ENCODE measurements at places on chromosomes 1 and 21.

DNA sequence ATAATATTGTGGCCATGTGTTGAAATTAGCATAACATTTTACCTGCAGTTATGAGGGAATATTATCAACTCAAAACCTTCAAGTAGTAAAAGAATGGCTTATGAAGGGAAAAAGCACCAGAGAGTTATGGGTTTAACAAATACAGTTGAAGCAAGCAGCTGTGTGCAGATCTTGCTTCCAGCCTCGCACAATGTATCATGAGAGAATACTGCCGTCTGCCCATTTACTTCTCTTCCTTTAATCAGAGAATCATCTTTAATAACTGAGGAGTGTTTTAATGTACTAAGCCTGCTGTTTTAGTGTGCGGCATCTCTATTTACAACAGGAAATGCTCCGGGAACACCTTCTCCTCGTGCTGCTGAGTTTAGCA is 120.9 kb downstream of the ATG4C start:
- no peak for DNase-seq

GRCh38 chr1:37892151-37893047 is 33.0 kb upstream of the MTF1 start:
- no peak for DNase-seq

- no peak for DNase-seq
Observed at GRCh38 chr21:38922474-38923235, 116.9 kb downstream of the ETS2 start.

- peak; percentile 41 for DNase-seq
Observed at GRCh38 chr1:18883636-18884418, 18.5 kb downstream of the ALDH4A1 start.

DNA sequence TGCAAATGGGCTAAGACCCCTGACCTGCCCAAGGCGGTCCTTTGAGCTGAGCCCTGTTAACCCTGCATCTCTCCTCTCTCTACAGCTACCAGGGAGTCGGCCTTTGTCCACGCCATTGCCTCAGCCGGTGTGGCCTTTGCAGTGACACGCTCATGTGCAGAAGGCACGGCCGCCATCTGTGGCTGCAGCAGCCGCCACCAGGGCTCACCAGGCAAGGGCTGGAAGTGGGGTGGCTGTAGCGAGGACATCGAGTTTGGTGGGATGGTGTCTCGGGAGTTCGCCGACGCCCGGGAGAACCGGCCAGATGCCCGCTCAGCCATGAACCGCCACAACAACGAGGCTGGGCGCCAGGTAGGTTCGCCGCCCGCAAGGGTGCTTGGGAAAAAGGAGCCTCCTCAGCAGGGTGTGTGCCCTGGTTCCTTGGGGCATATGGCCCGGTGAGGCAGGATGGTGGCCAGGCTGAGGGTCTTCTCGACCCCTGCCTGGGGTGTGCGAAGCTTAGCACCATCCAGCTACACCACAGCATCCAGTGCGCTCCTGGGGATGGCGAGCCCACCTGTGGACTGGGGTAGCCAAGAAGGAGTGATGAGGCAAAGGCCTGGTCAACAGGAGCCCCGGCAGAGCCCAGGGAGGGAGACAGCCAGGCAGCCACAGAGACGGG is 31.8 kb upstream of the ARF1 start:
- DNase-seq: no peak

DNA sequence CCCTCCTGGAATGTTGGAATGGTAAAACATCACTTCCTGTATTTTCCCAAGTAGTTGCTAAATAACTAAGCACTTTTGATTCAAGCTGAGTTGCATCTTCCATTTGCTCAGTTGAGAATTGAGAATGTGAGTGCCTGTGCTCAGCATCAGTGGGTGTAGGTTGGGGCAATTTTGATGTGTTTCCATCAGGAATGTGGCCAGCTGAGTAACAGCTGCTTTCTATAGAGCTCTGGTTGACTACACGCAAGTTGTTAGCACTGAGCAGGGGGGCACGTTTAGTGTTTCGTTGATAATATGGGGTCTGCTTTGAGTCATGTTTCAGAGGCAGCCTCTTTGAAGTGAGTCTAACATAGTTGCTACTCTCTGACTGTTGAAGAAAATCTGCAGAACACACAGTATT is 41.5 kb downstream of the LRRC53 start:
- DNase-seq: no peak
